ENCODE measurements at places on chromosomes 7 and 10. TPM values are rescaled to one million over a fixed set of nuclear protein-coding genes. Genes with fewer than 3 reads are reported as not detected.

Gene ASZ1
- not detected for total RNA-seq

Gene DEPP1
- 22.6 TPM for total RNA-seq

Gene UCMA
- not detected for total RNA-seq

Gene CRYGN
- total RNA-seq = 0.74 TPM

Gene POLR2J2
- 3.9 TPM for total RNA-seq

Gene PTN
- total RNA-seq = 27.8 TPM

Gene RBM17
- 38.4 TPM for total RNA-seq

Gene ABCC2
- 1.6 TPM for total RNA-seq

Gene AOC1
- not detected for total RNA-seq

Gene ZNF488
- not detected for total RNA-seq

Gene BLVRA
- 47.0 TPM for total RNA-seq

Gene MPP7
- total RNA-seq = 0.28 TPM

Gene AKR1D1
- total RNA-seq = not detected

Gene PLEKHS1
- 0.09 TPM for total RNA-seq

Gene TM9SF3
- total RNA-seq = 99.7 TPM

Gene LEP
- 0.09 TPM for total RNA-seq

Gene PTPRZ1
- total RNA-seq = not detected
